ENCODE measurements at places on chromosomes 12 and 14.
A peak's percentile ranks its signal among the peaks of the same experiment; 100 is the strongest.

GRCh38 chr12:48973941-48974673 lies 2.6 kb upstream of the WNT10B start:
- DNase-seq = peak; percentile 72

GRCh38 chr14:77338302-77338701 lies 17.5 kb downstream of the GSTZ1 start:
- no peak for DNase-seq

GRCh38 chr12:3704512-3705353 lies 48.2 kb downstream of the CRACR2A start:
- DNase-seq = peak; percentile 91

DNA sequence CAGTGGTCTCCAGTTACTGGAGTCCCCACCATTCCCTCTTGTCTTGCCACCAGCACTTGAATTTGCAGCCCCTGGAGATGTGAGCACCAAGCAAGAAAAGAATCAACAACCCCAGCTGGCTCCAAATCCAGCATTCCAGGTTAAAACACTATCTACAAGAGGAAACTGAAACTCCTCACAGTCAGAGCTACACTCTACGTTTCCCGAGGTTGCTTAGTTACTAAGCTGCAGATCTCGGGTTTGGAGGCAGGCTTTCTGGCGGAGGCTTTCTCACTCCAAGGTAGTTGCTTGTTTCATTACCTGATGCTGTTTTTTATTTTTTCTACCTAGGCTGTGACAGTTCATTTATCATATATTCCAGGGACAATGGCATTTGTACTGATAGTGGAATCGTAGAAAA lies 248.1 kb downstream of the GLT1D1 start:
- DNase-seq = no peak

DNA sequence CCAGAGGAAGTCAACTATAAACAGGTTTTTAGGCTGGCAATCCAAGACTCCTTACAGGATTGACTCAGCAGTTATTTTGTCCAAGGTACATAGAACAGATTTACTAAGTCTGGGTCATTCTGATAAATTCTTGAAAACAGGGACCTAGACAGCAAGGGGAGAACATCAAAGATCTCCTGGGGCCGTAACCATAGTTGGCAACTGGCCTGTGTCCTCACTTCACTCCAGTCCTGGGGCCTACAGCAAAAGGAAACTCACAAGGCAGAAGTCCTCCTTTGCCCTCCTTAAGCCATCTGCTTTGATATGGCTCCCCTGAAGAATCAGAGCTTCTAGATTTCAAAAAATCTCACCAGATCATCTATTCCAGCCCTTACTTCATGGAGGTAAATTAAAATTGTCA lies 207.2 kb upstream of the IGF1 start:
- DNase-seq = no peak

- peak; percentile 47 for DNase-seq
Measured at GRCh38 chr12:47773858-47774580, 981 bp downstream of the SLC48A1 start.

DNA sequence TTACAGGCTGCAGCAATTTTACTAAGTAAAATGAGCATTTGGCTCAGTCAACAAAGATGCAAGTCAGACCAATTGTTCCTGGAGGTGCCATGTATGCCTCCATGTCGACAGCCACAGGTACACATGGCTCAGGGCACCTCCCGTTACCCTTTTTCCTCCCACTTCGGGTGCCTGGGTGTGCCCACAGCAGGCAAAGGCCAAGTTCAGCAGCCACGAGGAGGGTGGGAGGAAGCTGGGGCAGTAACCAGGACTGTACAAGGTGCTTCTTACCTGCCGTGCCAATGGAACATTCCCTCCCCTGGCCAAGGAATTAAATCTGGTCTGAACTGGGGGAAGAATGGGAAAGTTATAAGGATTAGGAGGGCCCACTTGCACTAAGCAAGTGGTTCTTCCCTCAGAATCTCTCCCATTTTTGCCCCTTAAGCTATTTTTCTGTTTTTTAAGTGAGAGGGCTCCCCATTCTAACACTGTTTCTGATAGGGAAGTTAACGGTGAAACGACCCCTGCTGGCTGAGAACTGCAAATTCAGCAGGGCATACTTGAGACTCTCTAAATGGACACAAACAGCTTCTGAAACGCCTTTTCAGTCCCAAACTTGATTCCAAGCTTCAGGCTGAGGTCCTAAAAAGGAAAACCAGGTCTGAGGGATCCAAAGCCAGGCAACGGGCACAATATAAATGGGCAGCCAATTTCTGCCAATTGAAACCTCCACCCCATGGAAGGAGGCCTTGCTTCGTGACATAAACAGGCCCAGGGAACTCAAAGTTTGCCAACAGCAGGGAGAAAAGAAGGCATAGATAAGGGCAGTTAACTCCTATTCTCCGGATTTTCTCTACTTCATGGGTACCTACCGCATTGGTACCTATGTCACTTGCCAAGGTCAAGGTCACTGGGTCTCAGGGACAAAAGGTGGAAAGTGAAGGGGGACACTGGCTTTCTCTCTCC lies 24.8 kb downstream of the CLECL1 start:
- DNase-seq = peak; percentile 70

GRCh38 chr12:7501031-7501588 lies 2.5 kb downstream of the CD163 start:
- no peak for DNase-seq

DNA sequence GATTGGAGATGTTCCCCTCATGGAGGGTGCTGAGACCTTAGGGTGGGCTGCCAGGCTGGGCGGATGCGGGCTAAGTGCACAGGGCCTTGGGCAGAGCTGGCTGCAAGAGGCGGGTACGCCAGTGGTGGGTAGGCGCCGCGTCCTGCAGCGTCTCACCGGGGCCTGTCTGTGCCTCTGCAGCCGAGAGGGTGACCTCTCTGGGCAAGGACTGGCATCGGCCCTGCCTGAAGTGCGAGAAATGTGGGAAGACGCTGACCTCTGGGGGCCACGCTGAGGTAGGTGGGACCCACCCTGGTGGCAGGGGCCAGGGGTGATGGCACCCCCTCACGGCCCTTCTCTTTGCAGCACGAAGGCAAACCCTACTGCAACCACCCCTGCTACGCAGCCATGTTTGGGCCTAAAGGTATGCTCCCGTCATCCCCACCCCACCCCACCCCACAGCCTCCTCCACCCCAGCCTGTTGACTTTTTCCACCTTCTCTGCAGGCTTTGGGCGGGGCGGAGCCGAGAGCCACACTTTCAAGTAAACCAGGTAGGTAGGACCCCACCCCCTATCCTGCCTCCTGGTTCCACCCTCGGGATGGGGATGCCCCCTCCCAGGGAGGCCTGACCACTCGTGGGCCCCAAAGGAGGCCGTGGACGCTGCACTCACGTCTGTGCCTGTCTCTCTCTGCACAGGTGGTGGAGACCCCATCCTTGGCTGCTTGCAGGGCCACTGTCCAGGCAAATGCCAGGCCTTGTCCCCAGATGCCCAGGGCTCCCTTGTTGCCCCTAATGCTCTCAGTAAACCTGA lies 1.5 kb downstream of the CRIP1 start:
- DNase-seq = no peak

DNA sequence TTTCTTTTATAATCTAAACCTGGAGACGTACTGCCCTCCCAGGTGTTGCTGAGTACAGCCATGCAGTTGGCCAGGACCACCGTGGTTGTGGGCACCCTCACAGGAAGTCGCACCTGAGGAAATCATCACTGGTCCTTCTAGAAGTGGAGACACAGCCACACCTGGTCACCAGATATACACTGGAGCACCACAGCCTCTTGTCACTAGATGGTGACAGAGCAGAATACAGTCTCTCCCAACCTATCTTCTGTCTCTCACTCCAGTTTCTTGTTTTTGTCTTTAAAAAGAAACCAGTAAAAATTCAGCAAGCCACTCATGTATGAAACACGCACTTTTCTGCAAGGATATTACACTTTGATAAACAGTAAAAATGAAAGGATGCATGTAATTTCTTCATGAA lies 43.1 kb upstream of the GPHB5 start:
- DNase-seq = no peak
